ENCODE measurements at places on chromosomes 2 and 18.

DNA sequence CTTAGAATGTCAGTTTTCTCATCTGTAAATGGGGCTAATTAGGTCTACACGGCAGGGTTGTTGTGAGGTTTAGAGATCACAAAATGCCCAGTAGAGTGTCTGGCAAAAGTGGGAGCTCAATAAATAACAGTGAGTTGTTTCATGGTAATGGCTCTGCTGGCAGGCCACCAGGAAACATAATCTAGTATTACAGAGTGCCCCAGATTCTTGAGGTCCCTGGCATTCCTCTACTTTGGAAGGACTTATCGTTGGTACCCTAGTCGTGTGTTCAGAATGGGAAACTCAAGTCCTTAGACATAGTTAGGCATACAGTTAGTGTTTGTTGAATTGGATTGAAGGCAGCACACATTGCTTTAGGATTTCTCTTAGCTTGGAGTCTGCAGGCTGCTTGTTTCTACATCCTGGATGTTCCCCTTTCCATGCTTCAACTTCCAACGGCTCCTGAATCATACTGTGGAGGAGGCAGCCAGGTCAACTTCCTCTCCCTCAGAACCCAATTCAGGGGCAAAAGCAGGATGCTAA lies 161.5 kb upstream of the FOSL2 start:
- DNase-seq = no peak

DNA sequence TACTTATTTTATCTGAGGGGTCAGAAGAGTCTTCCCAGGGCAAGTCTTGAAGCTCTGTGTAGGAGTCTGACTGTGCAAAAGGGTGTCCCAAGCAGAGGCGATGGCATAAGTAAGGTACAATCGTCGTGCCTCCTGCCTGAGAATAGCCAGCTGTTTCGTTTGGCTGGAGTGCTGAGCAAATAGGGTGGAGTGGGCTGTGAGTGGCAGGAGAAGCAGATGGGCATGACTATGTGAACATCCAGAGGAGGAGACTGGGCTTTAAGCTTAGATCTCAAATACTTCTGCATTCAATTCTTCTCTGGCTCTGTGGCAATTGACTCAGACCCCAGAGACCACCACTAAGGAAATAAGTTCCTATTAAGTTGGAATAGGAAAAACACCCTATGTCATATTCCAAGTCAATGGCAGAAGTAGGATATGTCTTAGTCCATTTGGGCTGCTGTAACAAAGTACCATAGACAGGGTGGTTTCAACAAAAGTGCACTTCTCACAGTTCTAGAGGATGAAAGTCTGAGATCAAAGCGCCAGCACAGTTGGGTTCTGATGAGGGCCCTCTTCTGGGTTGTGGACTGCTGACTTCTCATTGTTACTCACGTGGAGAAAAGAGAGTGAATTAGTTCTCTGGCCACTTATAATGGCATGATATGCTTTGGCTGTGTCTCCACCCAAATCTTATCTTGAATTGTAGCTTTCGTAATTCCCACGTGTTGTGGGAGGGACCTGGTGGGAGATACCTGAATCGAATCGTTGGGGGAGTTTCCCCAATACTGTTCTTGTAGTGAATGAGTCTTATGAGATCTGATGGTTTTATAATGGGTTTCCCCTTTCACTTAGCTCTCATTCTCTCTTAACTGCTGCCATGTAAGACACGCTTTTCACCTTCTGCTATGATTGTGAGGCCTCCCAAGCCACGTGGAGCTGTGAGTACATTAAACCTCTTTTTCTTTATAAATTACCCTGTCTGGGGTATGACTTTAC lies 120.2 kb downstream of the LPIN1 start:
- no peak for DNase-seq

DNA sequence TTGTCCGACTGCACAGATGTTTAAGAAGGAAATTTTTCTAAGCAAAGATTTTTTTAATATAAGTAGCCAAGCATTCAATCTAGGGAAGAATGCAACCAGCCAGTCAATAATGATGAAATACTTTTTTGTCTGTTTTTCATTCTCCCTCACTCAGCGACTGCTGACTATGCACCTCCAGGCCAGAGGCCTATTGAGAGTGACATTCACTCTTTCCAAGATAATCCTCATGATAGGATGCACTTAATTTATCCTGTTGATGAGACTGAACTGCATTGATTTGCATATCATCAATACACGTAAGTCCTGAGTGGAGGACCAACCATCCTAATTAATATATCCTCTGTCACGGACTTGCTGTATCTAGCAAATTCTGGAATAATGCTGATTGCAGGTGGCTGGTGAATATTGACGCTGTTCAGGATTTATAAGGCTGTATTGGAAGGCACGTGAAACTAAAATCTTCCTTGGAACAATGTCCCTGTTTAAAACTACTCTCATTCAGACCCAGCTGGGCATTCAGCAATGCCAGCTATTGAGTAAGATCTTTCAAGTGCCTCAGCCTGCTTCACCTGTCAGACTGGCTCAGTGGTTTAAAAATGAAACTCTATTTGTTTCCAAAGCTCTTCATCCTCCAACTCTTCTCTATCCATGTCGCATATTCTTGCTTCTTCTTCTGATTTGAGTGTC lies 142.2 kb downstream of the MAP2 start:
- DNase-seq = no peak

DNA sequence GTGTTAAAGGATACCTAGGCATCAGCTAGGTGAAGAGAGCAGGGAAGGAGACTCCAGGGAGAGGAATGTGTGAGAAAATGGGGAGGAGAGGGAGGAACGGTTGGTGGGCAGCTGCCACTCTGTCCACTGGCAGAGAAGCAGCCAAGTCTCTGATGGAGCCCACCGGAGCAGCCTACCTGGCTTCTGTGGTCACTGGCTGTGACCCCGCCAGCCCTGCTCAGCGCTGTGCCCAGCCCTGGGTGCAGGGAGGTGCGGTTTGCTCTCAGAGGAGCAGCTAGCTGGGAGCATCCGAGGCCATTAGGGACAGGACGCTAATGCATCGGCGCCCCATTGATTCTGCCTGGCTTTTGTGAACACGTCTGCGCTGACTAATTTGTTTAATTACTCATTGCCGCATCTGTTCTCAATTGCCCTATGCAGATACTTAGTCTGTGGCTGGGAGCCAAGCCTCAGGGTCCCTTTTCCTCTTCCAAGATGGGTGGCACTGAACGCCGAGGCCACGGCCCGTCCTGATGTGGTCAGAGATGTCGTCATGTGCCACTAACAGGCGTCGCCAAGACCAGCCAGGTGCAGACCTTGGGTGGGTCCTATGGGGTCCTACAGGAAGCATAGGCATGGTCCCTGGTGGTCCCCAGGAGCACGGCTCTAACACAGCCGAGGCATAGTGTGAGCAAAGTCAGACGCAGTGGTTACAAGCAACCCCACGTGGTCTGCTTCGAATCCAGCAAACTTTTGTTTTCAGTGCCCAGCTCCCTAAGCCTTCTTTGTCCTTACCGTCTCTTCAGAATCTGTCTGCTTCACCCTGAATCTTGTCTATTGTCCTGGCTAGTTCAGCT lies 82.0 kb downstream of the RRM2 start:
- no peak for DNase-seq

DNA sequence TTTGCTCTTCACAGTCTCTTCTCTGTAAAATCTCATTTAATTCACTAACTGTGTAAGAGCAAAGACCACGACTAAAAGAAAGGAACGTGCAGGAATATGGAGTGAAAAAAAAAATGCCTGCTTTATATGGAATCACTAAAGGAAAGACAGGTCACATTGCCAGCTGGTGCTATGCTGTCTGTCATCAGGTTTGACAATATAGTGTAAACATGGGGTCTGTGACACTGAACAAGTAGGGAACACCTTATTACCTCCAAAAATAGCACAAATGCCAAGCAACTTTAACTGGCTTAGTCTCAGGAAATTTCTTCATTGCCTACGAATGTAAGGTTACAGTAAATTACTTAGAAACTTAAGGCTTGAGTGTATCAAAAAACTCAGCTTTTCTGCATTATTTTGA lies 364.5 kb upstream of the LINC00305 start:
- DNase-seq = no peak

- no peak for DNase-seq
Measured at GRCh38 chr2:213281156-213281555, 3.1 kb upstream of the SPAG16 start.

DNA sequence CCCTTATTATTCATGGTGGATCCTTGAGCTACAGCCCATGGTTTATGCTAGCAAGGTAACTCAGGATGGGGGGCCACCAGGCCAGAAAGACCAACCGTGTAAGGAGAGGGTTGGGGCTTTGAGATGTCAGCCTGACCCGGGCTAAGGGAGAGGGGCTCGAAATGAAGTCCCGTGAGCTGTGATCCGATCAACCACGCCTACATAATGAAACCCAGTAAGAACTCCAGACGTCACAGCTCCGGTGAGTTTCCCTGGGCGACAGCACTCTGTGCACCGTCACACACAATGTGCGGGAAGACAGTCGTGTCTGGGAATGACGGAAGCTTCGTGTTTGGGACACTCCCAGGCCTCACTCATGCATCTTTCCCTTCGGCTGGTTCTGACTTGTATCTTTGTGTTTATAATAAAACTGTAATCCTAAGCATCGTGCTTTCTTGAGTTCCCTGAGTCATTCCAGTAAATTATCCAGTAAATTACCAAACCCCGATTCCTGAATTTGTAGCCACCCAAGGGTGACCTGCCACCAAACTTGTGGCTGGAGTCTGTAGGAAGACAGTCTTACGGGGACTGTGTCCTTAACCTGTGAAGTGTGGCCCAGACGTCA lies 44.2 kb downstream of the CYP27C1 start:
- no peak for DNase-seq

GRCh38 chr2:15074319-15074718 lies 441.8 kb downstream of the LRATD1 start:
- no peak for DNase-seq

- DNase-seq = no peak
Measured at GRCh38 chr2:214575030-214575429, 164.2 kb downstream of the VWC2L start.

GRCh38 chr2:168568476-168569267 lies 112.6 kb downstream of the CERS6 start:
- DNase-seq = no peak

DNA sequence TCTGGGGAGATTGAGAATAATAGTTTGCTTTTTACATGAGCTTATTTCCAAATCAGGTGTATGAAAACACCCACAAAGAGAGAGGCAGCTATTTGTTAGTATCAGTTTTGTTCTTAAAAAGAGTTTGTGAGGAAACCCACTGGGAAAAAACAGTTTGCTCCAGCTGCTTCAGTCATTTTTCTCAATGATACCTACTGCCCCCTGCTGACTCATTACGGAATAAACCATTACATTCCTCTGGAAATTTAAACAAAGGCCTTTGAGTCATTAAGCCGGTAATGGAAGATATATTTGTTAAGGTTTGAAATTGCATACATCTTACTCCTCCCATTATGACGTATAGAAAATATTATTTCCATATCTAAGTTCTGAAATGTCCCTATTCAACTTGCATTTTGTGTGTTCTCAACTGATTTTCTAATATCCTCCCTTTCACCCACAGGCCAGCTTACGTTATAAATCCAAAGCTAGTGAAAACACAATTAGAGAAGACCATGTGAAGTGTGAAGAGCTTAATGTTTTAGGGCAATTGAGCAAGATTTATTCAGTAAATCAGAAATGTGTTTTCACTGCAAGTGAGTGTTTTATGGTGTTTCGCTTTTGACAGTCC lies 761.6 kb downstream of the DSC3 start:
- DNase-seq = peak; percentile 41

DNA sequence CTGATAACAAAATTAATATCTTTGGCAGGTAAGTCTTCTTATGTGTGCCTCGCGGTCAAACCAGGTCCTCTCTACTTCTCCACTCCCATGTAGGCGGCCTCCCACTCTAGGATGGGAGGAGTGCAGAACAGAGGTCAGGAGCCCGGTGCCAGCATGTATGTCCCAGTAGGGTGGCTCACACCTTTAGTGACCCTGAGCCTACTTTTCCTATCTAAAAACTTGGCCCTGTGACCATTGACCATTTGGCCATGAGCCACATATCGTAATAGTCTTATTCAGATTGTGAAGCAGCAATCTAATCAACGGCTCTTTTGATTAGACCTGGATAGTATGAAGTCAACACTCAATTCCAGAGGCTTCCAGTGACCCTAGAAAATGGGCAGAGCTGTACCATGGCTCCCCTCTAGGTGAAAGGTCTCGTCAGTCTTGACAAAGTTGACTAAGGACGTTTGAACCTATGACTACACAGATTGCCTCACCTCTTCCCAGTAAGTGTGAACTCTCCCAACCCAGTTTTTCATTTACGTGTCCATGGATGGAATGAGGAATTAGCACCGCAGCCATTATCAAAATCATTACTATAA lies 17.1 kb upstream of the FABP1 start:
- DNase-seq = no peak

DNA sequence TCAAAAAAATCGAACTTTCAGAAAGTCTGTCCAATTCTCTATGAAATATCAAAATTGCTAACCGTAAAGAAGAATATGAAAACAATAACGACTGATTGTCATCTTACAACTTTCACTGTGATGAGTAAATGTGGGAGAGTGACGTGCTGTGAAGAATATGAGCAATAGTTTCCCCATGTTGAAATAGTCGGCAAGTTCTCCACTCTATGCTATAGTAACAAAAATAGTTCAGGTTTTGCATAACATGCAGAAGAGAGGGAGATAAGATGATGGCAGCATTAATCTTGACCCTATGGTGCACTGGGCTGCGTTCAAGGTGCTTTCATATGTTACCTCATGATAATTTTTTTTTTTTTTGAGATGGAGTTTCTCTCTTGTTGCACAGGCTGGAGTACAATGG lies 196.8 kb upstream of the CYRIA start:
- no peak for DNase-seq

DNA sequence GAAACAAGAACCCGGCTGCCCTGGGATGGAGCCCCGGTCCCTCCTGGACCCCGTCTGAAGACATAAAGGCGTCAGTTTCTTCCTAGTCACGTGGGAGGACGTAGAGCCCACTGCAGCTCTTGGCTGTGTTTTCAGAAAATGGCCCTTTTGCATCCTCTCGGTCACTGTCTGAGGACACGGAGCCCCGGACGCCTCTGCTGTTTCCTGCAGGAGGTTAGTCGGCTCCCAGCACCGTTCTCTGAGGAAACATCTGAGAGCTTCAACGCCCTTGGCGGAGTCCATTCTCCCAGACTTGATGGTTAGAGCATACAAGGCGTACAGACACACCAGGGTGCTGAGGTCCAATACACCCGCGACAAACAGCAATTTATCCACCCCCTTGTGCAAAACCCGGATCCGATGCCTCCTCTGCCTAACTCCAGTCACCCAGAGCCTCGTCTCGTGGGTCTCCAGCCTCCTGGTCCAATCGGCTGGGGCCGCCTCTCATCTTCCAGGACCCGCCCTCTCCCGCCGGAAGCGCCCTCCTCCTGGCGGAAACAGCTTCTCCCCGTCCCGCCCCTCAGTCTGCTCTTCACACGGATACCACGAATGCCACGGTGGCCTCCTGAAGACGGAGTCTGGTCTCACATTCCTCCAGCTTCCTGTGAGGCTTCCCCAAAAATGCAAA lies 119.4 kb downstream of the TMEM18 start:
- no peak for DNase-seq

DNA sequence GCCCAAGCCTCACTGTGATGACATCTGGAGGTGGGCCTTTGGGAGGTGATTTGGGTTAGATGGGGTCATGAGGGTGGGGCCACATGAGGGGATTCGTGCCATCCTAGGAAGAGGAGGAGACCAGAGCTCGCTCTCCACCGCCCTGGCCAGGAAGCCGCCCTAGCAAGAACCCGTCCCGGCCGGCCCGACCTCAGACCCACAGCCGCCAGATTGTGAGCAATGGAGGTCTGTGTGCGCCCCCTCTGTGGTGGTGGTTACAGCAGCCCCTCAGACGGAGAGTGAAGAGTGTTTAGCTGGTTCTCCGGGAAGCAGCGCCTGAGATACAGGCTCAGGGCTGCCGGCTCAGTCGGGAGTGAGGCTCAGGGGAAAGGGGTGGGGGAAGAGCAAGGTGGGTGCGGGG lies 83.3 kb downstream of the RTP5 start:
- no peak for DNase-seq

GRCh38 chr2:133766164-133766832 lies 198.0 kb upstream of the NCKAP5 start:
- DNase-seq = no peak

Measured in NCI-H460 (cell line).